ENCODE measurements at places on chromosomes 7 and 10.

GRCh38 chr10:62426086-62426485, 51.9 kb downstream of the ZNF365 start:
- no peak for DNase-seq

DNA sequence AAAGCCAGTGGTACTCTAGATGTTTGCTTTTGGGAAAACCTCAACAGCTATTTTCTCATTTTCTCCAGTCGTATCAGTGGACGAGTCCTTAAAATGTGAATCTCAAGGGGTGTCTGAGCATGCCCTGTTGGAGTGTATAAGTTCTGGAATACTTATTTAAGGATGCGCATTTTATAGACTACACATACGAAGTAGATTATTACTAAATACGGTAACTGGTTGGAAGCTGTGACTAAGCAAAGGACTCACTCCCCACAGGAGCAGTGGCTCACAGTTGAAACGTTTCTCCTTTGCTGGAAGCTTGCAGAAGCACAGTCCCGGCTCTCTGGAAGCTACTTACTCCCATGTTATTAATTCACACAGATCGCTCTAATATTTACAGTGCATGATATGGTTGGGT, 90.8 kb upstream of the DNAJB6 start:
- DNase-seq = no peak

- DNase-seq = no peak
Observed at GRCh38 chr10:1159131-1160061, 103.2 kb downstream of the WDR37 start.

DNA sequence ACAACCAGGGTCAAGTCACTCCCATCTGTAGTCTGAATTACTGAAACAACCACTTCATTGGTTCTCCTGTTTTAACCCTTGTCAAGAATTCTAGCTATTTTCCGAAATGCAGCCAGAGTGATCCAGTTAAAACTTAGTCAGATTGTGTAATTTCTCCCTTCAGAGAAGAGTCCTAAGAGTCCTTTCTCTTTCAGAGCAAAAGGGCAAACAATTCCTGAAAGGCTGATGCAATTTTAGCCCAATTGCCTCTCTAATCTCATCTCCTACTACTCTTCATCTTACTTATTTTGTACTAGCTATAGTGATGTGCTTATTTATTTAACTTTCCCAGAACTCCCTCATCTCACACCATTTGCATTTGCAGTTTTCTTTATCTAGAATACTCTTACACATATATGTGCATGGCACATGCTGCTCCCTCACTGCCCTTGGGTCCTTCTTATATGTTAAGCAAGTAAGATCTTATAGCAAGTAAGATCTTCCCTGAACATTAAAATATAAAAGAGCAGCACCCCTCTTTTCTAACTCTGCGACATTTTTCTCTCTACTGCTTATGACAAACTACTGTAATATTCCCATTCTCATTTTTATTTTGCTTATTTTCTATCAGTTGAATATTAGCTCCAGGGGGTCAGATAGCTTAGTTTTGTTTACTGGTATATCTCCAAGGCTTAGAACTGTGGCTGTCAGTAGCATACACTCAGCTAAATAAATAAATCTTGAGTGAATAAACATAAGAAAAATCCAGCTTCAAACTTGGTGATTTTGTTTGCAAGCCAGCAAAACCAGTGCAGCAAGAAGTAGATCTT, 44.6 kb downstream of the HGF start:
- no peak for DNase-seq

DNA sequence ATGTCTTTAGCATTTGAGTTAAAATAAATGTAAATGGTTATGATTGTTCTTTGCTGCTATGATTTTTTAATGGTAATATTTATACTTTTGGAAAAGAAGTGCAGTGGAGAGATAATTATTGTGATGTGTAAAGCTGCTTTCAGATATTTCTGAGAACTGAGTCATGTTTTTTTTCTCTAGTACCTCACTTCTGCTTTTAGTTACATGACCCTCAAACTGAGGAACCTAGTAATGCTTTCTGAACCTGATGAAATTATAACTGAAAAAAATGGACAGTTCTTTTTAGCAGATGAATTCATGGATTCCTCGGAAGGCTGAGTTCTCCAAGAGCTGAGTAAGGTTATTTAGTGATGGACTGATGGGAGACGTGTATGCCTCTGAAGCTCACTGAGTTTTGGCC, 167.8 kb downstream of the CDCA7L start:
- DNase-seq = no peak

DNA sequence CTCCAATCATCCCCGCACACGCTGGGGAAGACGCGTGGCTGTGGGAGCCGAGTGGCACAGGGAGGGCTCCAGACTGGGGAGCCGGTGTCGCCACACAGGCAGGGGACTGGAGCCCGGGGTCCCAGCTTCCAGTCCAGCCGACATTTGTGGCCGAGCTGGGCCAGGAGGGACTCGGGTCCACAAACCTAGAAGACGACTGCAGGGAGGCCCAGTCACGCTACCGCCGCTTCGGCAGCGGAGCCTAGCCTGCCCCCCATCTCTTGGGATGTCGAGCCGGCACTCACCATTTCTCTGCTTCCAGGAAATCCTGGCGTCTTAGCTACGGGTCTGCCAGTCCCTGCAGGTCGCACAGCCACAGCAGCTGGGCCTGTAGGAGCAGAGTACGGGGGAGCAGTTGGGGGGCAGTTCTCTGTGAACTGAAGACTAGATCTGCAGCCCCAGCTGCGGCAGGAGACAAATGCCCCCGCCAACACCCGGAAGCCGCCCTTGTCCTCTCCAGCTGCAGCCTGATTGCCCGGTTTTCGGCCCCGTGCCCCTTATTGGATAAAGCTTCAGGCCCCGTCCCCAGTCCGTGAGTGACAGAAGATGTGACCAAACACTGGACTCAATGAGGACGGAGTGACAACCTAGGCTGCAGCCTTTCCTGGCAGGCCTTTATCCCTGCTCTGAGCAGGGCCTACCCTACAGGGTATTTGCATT, 270.7 kb downstream of the ZNF33B start:
- peak; percentile 10 for DNase-seq

DNA sequence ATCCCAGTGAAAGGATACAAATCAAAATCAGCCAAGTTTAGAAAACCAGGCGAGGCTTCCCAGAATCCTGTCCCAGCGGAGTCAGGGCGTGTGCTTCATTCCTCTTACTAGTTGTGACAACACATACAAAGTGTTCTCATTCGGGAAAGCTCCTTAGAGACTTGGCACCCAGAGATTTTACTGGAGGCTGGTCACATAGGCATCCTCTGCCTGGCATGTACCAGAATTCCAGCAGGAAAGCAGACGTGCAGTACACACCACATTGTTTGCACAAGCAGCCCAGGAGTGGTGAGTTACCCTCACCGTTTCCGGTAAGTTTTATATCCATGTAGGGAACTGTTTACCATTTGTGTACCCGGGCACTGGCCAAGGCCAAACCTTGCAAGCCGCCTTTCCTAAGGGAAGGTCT, 34.9 kb downstream of the MMRN2 start:
- DNase-seq = no peak

DNA sequence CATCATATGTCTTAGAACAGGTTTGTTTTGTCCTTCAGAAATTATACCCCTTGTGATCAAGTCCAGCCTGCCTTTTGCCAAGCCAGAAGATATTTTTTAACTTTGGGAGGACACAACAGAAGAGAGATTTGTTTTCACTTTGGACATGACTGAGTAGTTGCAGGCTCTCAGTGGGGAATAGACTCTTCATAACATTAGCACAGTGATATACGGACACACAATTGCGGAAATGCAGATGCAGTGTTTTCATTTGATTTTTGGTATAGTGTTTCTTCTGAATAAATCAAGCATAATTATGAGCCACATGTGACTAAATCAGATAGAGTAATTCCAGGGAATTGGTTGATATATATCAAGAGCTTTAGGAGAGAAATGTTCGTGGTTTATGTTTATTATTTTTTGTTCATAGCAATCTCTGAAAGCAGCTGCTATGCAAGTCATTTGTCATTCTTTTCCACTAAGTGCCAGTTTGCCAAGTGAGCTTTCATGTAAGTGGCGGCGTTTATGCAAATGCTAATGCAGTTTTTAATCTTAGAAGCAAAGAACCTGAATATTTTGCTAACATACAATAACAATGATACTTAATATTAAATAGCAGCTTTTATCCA, 69.6 kb upstream of the HDAC9 start:
- no peak for DNase-seq

- no peak for DNase-seq
Observed at GRCh38 chr7:69360913-69361312, 237.4 kb upstream of the AUTS2 start.

- DNase-seq = no peak
Observed at GRCh38 chr10:12898271-12898670, 103.2 kb downstream of the CCDC3 start.

DNA sequence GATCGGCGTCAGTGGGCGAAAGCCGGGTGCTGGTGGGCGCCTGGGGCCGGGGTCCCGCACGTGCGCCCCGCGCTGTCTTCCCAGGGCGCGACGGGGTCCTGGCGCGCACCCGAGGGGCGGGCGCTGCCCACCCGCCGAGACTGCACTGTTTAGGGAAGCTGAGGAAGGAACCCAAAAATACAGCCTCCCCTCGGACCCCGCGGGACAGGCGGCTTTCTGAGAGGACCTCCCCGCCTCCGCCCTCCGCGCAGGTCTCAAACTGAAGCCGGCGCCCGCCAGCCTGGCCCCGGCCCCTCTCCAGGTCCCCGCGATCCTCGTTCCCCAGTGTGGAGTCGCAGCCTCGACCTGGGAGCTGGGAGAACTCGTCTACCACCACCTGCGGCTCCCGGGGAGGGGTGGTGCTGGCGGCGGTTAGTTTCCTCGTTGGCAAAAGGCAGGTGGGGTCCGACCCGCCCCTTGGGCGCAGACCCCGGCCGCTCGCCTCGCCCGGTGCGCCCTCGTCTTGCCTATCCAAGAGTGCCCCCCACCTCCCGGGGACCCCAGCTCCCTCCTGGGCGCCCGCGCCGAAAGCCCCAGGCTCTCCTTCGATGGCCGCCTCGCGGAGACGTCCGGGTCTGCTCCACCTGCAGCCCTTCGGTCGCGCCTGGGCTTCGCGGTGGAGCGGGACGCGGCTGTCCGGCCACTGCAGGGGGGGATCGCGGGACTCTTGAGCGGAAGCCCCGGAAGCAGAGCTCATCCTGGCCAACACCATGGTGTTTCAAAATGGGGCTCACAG, 1.1 kb downstream of the EGFR start:
- DNase-seq = peak; percentile 28

- DNase-seq = peak; percentile 85
Observed at GRCh38 chr10:22436893-22437619, 91.8 kb downstream of the SPAG6 start.

DNA sequence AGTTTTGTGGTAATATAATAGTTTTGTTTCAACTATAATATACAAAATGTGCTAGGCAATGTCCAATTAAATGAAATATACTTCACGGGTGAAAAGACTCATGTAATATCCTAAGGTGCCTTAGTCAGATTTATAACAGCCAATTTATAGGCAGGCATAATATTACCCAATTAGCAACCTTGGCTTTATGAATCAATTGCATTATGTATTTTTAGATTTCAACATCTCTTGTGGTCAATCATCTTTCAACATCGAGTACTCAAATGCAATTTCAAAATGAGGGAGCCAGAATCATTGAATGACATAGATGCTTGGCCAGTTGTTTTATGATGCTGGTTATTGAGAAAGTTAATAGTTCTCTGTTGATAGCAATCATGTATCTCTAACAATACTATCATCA, 110.3 kb upstream of the SP8 start:
- no peak for DNase-seq

DNA sequence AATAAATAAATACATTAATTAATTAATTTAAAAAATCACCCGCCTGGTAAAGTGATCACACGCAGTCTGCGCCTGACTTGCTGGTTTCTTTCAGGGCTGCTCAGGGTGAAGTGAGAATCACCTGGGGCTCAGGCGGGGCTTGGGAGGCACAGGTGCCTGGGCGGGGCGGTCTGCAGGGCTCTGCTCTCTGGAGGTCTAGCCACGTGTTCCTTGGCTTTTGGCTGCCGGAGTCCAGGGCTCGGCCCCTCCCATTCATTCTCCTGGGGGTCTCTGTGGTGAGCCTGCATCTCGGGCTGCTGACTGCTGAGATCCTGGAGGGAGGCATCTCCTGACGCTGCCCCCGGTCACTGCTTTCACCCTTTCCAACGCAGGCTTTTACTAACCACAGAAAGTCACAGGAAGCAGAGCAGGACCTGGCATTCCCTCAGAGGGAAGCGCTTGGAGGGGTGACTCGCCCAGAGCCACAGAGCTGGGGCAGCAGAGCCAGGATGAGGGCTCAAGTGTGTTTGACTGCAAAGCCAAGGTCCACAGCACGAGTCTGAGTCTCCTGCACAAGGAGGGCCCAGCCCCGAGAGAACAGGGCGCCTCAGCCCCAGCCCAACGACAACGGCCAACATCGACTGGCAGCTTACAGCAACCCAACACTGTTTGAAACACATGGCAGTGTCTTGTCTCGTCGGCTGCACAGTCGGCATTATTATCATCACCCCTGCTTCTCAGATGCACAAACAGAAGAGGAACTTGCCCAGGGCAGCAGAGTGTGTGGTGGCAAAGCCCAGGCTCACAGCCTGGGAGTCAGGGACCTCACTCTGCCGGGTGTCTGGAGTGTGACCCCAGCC, 22.4 kb upstream of the MNX1 start:
- no peak for DNase-seq
